ENCODE measurements at places on chromosomes 5 and 9.

- DNase-seq = no peak
Measured at GRCh38 chr5:82754036-82754746, 323.0 kb downstream of the TMEM167A start.

- no peak for DNase-seq
Measured at GRCh38 chr5:53820802-53821171, 260.3 kb downstream of the NDUFS4 start.

GRCh38 chr5:39114155-39114554 lies 40.0 kb upstream of the RICTOR start:
- no peak for DNase-seq

- no peak for DNase-seq
Measured at GRCh38 chr5:16807547-16807864, 128.6 kb downstream of the MYO10 start.

DNA sequence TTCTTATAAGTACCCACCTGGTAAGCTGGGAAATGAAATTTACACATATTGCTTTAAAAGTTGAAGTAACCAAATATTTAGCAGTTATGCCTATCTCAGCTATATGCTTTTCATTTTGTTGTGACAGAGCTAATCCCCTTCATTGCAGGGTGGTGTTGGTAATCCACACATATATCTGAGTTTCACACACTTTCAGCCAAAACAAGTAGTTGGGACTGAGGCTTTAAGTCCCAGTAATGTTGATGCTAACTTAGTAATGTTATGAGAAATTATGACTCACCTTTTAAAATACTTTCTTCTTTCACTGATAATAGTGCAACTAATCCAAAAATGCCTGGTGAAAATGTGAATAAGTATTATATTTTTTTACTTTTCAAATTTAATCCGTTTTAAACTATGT lies 19.2 kb upstream of the RICTOR start:
- no peak for DNase-seq

GRCh38 chr5:156913719-156914370 lies 49.2 kb downstream of the TIMD4 start:
- DNase-seq = no peak

Data from activated CD4-positive, CD25-positive, alpha-beta regulatory T cell (primary cell).